ENCODE measurements at places on chromosomes 7 and 10.

GRCh38 chr10:131841661-131842139 is 59.1 kb upstream of the PPP2R2D start:
- DNase-seq = no peak

GRCh38 chr7:33933611-33934281 is 28.4 kb downstream of the BMPER start:
- DNase-seq = no peak

DNA sequence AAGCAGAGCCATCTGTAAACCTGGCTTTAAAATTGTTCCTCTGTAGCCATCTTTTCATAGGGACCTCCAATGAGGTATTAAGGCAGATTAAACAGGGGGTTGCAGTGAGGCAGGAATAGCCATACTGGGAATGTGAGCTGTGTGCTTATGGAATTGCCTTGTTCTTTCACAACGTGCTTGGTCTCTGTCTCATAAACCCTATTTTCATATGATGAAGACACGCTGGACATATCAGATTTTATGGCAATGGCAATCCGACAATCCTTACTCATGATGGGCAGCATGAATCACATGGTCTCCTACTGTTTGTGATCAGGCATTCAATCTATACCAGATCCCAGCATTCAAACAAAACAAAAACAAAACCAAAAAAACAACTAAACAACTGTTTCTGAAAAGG is 418.9 kb upstream of the NRP1 start:
- DNase-seq = no peak

DNA sequence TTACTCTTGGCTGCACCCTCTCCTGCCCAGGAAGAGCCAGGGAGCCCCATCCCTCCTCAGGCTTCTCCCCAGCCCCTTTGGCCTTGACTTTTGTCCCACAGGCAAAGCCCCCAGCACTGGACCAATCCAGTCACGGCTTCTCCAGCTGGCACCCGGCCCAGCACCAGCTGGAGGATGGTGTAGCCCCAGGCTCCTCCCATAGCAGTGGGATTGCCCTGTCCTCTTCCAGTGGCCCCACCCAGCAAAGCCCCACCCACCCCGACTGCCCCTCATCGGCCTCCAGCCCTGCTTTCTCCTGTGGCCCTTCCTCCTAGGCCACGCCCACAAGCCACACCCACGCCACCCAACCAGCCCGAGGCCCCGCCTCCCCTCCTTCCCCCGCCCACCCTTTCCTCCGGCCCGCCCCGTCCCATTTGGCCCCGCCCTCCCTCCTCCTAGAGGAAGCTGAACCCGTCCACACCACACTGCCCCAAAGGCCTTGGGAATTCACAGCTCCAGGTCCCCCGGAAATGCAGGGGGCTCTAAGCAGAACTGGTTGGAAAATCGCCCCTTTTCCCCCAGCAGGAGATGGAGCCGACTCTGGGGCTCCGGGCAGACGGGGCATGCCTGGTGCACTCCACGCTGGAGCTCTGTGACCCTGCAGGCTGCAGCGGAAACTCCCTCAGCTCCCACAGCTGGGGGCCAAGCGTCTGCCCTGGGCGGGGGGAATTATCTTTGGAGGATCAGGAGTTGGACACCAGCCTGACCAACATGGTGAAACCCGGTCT is 25.2 kb downstream of the GET4 start:
- peak; percentile 83 for DNase-seq

GRCh38 chr10:131640045-131640644 is 260.7 kb upstream of the PPP2R2D start:
- DNase-seq = no peak

Data from SK-N-DZ (cell line).